ENCODE measurements at places on chromosomes 7 and 10.

DNA sequence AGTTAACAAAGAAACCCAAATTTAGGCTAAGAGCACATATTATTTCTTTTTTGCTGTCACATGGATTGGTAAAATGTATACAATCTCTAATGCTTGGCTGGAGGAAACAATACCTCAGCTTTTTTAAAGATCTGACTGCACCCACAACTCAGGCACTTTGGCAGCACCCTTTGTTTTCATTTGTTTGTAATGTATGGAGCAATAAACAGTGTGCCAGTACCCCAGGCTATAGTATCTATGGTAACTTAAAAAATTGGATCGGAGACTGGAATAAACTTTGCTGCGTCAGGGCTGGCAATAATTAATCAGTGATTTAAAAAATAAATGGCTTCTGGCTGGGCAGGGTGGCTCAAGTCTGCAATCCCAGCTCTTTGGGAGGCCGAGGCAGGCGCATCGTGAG, 27.2 kb downstream of the POLR1F start:
- no peak for DNase-seq

GRCh38 chr7:112079673-112080072, 126.5 kb downstream of the DOCK4 start:
- no peak for DNase-seq

DNA sequence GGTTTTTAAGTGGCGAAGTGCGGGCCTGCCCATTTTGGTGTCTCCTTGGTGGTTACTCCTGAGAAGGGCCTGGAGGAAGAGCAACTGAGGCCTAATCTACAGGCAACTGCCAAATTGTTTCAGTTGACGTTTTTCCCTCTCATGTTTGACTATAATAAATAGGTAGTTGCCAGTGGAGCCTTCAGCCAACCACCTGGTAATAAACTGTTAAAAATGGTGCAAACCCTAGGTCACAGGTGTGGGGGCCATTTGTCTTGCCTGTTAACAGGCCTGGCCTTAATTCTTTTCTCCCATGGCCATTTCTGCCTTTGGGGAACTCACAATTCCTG, 3.7 kb downstream of the IKZF1 start:
- no peak for DNase-seq

- no peak for DNase-seq
These were observed 742.3 kb downstream of the TNS3 start for GRCh38 chr7:46839651-46840050.

DNA sequence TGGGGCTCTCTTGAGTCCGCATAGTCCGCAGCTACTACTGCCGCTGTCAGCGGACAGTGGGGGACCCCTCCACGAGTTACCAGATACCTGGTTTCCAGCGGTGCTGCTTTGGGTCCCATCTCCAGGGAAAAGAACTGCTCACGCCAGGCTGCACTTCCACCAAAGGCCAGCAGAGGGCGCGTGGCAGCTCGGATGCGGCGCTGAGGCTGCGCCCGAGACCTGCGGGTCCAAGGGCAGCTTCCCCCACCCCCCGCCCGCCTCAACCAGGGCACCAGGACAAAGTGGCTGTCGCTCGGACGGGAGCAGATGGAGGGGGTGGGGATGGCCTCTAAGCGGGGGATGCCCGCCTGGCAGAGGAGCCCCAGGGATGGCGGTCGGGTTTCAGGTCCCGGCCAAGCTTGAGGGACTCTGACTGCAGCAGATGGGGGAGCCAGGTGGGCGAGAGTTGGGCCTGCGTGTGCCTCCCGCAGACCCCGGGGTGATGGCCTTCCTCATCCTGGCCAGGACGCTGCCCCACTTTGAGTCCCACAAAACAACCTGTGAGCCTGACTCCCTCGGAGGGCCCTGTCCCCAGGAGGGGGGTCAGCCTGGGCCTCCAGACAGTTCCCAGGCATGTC, 23.8 kb upstream of the ZNF735 start:
- no peak for DNase-seq

DNA sequence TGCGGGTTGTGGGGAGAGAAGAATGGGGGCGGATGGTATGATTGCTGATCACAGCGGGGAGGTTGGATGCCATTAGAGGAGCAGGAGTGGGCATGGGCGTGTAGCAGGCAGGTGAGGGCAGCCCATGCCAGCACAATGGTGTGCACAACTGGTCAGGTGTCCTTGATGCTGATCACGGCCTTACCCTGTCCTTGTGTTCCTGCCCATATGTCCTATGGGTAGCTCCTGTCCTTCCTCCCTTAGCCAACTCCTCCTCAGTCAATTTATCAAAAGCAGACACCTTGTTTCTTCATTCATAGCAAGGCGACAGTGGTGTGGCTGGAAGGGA, 30.7 kb downstream of the WDR86 start:
- no peak for DNase-seq

GRCh38 chr7:138195151-138195571, 118.9 kb downstream of the AKR1D1 start:
- DNase-seq = no peak

GRCh38 chr10:9244864-9245263, 1190.4 kb downstream of the GATA3 start:
- DNase-seq = no peak

DNA sequence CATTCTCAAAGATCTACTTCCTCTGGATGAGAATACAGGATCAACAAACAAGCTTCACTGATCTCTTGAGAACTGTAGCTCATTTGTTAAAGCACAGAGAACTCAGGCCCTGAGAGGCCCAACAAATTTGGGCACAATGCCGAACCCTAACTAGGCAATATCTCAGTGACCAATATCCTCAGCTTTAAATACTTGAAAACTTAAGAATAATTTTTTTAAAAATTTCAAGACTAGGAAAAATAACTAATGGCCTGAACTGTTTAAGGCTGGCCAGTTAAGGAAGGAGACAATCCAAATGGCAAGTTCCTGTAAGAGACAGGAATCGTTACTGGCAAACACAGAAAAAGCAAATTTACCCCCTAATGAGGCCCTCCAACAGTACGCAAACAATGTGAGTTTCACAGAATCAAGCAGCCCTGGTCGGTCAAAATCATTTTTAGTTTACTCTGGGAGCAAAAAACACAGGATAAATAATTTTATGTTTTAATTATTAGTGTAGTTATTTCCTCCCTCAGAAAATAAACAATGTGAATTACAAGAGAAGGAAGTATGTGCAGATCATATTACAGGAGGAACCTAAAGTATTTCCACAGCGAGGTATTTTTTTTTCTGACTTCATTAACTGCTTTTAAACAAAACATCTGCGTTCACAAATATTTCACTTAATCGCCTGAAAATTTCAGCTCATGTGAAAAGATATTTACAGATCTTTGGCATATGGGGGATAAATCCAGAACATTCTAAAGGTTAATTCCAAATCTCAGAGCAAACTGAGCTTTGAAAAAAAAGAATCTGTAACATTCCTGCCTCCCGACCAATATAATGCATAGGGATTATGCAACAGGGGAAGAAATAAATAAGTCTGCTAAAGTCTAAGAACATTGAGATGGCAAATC, 39.5 kb downstream of the NT5C2 start:
- no peak for DNase-seq

DNA sequence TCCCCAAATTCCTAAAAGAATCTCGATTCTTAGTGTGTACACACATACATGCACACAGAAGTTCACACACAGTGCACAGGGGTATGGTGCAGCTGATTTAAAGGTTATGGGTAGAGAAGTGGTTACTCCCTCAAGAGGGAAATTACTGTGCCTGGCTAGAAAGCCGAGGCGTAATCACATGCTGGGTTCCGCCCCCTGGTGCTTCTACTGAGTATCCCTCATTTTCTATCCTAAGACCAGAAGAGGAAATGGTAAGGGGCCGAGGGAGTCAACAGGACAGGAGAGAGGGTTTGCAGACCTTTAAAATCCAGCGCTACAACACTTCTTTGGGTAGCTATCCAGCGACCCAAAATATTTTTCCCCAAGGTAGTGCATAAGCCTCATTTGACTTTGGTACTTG, 147.3 kb upstream of the TMEM196 start:
- no peak for DNase-seq

DNA sequence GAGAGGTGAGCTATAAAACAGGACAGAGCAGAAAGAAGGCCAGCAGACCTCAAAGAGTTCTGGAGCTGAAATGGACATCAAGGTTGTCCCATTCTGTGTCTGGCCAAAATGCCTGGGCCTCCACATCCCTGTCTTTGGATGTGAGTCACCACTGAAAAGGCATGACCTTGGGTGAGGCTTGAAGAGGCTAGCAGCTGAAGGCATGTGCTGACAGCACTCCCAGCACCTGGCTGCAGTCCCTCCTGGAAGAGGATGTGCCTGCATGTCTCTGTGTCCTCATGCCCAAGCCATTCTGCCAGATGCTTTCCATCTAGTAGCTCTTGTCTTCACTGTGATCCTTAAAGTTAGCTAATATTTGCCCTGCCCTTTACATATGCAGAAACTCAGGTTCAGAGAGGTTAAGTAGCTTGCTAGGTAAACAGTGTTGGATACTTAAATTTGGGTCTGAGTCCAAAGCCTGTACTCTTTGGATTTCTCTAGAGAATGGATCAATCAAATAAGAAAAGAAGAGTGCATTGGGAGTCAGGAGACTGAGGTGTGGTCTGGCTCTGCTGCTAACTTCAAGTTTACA, 35.8 kb downstream of the HECW1 start:
- no peak for DNase-seq

DNA sequence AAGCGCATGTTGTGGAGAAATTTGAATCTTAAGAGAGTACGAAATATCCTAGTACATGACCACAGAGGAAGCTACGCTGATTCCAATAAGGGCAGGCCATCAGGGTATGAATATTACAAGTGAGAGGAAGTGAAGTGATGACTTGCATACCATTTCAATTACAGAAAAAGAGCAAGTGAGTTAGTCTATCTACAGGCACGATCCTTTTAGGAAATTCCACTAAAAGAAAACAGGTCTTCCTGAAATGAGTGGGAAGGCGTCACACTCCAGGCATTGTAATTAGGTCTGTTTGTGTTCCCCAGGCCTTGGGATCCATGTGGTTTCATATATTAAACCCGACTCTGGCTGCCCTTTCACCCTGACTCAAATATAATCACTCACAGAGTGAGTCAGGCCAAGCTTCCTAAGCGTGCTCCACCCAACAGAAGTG, 152.5 kb downstream of the SEMA3A start:
- no peak for DNase-seq

DNA sequence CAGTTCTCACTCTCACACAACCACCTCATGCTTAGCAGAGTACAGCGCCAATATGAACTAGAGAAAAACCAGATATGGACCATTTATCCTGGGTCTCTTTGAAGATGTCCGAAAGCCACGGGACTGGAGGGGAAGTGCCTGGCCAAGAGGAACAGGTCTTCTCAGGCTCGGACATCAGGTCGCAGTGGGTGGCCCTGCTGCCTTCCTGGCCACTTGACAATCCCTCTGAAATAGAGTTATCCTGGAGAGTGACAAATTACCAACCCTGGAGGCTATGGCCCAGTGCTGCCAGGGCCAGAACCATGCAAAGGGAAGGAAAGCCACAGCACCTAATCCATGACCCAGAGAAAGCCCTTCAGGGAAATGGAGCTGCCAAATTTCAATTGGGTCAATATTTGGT, 646.8 kb upstream of the NRP1 start:
- DNase-seq = no peak

DNA sequence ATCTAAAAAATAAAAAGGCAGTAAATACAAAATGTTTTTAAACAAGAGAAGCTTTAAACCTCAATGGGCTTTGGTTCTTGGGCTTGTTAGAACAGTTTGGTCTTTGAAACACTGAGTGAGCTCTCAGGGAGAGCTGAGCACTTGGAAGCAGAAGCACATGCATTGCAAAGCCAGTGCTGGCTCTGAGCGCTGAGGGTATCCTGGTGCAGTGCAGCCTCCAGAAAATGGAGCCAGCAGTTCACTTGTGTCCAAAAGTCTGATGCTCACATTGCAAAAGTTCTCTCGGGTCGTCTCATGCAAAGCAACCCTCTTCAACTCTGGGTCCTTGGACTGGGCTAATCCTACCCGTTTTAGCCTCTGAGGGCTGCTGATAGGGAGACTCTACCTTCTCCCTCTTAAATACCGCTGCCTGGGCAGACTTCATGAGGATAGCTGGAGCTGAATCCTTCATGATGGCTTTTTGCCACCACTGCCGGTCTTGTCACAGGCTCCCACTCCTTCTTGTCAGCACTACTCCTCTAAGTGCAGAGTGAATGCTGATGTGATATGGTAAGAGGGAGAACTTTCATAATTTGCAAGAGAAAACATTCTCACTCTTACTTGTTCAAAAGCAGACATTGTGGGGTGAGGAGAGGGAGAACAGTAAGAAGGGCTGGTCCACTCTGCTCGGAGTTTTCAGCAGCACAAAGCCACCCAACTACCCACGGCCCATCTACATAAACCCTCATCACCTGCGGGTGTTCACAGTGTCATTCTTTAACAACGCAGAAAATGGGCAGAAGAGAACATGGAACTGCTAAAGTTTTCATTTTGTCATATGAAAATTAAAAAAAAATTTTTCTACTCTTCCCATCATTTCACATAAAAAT, 42.2 kb upstream of the BMPER start:
- DNase-seq = no peak

DNA sequence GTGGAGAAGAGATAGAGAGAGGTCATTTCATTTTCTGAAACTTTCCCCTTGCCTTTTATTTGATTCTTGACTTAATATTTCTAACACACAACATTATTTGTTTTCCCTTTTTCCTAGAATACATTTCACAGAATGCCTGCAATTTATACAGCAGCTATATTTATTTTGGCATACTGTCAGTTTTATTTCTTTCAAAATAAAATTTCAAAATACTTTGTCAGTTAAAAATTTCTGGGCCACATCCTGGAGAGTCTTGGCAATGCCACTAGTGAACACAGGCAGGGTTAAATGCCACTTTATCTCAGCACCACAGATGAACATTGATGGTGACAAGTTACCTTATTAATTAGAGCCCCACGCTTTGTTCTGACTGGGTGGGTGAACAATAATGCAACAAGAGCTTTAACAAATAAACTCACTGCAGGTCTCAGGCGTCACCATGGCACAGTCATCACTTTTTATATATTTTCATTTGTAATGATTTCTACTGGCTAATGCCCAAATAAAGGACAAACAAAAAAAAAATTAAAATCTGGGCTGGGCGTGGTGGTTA, 494.0 kb downstream of the KIF20B start:
- no peak for DNase-seq

- DNase-seq = no peak
These were observed 11.2 kb downstream of the C10orf120 start for GRCh38 chr10:122688293-122688989.

- no peak for DNase-seq
These were observed 2.9 kb upstream of the NRAP start for GRCh38 chr10:113666682-113667252.

GRCh38 chr10:22420787-22421517, 75.7 kb downstream of the SPAG6 start:
- DNase-seq = no peak

GRCh38 chr7:50564171-50564570, 1.0 kb downstream of the DDC start:
- no peak for DNase-seq

DNA sequence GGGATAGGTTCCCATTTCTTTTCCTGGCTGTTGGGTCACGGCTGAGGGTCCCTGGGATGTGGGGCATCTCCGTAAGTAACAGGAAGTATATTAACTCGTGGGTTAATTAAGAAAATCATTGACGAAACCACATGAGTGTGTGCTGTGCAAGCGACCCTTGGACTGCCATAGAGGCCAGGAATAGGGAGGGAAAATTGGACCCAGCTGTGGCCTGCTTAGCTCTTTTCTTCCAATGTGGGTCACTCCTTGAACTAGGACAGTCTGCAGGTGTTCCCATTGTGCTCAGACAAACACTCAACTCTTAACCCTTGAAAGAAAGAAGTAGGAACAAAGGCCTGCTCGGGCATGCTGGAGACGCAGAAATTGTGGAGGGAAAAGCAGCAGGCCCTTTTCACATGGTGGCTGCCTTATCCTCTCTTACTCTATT, 25.6 kb upstream of the PLEKHA1 start:
- DNase-seq = no peak

- DNase-seq = no peak
These were observed 11.4 kb downstream of the NEBL start for GRCh38 chr10:20885678-20886077.

All from neural crest cell (in vitro differentiated cells).